Umbilical cord (tissue), 2 donors: ENCODE measurements at places on chromosomes 5 and 9.

DNA sequence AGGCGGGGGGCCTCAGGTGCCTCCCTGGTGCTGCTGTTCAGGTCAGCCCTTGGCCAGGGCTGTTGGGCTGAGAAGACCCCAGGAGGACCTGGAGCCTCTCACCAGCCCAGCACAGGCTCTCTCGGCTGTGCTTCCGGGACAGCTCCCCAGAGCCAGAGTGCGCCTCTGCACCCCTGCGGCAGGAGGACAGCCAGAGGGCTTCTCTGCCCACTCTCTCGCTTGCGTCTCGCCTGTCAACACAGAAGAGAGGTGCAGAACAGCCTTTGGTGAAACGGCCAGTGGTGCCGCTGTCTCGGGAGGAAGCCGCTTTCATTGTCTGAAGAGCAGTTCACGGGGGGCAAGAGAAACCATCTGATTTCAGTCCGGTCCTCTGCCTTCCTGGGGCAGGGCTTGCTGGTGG is 3.8 kb upstream of the NACC2 start:
- DNase-seq: no peak

- peak; percentile 9 for DNase-seq
These were observed 508.3 kb downstream of the EBF1 start for GRCh38 chr5:158591301-158591863.

DNA sequence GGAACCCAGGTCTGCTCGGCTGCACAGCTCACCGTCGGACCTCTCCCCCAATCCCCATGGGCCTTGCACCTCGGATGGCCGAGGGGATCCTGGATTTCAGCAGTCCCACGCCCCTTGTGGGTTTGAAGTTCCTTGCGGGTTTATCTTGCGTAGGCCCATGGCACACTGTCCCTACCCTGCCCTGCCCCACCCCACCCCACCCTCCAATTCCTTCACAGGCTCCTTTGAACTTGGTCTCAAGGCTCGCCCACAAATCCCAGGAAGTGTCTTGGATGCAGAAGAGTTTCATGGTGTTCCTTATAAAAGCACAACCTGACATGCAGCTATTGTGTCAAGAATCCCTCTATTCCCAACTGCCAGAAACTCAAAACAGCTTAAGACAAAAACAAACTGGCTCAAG is 11.2 kb upstream of the SMIM23 start:
- no peak for DNase-seq

- peak; percentile 67 for DNase-seq
These were observed 28.4 kb upstream of the SSBP2 start for GRCh38 chr5:81779125-81779915.

- DNase-seq: no peak
These were observed 84.9 kb upstream of the NR3C1 start for GRCh38 chr5:143488381-143488780.

- no peak for DNase-seq
These were observed 5.8 kb downstream of the C5orf22 start for GRCh38 chr5:31537851-31538250.

GRCh38 chr9:35905051-35905781 is 786 bp upstream of the HRCT1 start:
- peak; percentile 59 for DNase-seq

- DNase-seq: no peak
These were observed 502 bp upstream of the PTGR1 start for GRCh38 chr9:111599955-111600343.
